ENCODE measurements at places on chromosomes 6 and 20. TPM values are rescaled to one million over a fixed set of nuclear protein-coding genes. Genes with fewer than 3 reads are reported as not detected.

SFTA2 gene
- not detected for total RNA-seq

TMEM74B gene
- total RNA-seq: 2.9 TPM

RNGTT gene
- 7.0 TPM for total RNA-seq

COL10A1 gene
- not detected for total RNA-seq

DNA sequence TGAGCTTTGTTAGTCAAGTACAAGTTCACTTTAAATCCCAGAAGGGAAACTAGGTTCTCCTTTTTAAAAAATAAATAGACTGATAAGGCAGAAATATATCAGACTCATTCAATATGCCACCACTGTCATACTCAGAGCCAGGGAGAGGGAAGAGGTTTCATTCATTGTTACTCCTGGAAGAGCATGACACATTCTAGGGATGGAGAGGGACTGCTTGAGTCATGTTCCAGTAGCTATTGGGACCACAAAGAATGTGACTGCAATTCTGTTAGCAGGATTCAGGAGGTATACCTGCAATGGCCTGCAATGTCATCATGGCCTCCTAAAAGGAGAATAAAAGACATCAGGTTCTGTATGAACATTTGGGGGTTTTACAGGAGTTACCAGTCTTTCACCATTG is 167.6 kb downstream of the TFAP2B start:
- no peak for DNase-seq

- DNase-seq: no peak
These were observed 22.9 kb downstream of the NT5E start for GRCh38 chr6:85472744-85473143.

- no peak for DNase-seq
These were observed 811 bp upstream of the RSPO4 start for GRCh38 chr20:1002682-1003561.

DNA sequence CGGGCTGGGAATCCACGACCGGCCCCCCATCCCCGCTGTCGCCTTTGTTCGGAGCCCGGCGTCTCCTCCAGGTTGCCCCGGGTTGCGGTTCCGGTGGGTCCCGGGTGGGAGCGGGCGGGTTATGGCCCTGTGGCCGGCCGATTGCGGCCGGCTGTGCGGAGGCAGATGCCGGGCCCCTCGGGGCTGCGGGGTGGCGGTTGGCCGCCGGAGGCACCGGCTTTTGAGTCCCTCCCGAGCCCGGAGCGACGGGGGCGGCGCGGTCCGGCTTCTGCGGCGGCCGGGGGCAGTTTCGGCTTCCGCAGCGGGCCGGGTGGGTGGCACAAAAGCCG is 431 bp downstream of the LOC128125822 start:
- DNase-seq: no peak
